Fibroblast of lung (primary cell): ENCODE measurements at places on chromosomes 6 and 20. TPM values are rescaled to one million over a fixed set of nuclear protein-coding genes. Genes with fewer than 3 reads are reported as not detected.

DEFB115 gene
- not detected in 2 replicates for total RNA-seq

FLRT3 gene
- total RNA-seq = 5.1 and 7.6 TPM in 2 replicates

DNA sequence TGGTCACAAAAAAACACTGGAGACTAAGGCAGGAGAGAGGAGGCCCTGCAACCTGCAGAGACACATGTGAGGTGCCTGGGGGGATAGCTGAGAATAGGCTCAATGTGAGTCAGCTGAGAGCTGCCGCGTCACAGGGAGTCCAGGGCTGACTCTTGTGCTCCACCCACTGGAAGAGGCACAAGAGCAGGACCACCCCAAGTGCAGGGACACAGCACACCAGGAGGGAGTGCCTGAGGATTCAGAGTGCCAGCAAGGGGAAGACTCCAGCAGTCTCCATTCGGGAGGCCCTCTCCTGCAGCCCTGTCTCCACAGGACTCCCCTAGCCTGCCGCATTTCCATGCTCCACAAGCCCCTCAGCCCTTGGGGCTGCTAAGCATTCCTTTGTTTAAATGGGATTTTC lies 105.5 kb downstream of the HUS1B start:
- H3K4me3 ChIP-seq = no peak overlapping the region
- peak; percentile 32 for DNase-seq
- no peak overlapping the region for H3K27ac ChIP-seq
- peaks cover 2% of the 10 kb centered on the region for H3K36me3 ChIP-seq
- H3K27me3 ChIP-seq = no peaks in the 10 kb centered on the region
- no peaks in the 10 kb centered on the region for H3K4me1 ChIP-seq

- no peaks in the 10 kb centered on the region for H3K36me3 ChIP-seq
- H3K27me3 ChIP-seq = no peaks in the 10 kb centered on the region
- H3K4me1 ChIP-seq = no peaks in the 10 kb centered on the region
- H3K27ac ChIP-seq = peak overlapping the region; percentile 22
These were observed 22.7 kb upstream of the ZNF184 start for GRCh38 chr6:27495386-27496135.
